ENCODE measurements at places on chromosomes 1 and 21. TPM values are rescaled to one million over a fixed set of nuclear protein-coding genes. Genes with fewer than 3 reads are reported as not detected.

SPRTN gene
- total RNA-seq: 15.7 TPM

TMEM53 gene
- 3.7 TPM for total RNA-seq

PRAMEF4 gene
- not detected for total RNA-seq

DNAJC6 gene
- total RNA-seq: 8.7 TPM

DMRTA2 gene
- total RNA-seq: not detected

CFHR5 gene
- not detected for total RNA-seq

PLA2G2D gene
- total RNA-seq: not detected

PLXNA2 gene
- total RNA-seq: 3.4 TPM

CTSE gene
- not detected for total RNA-seq

Data from regular cardiac myocyte (primary cell).